ENCODE measurements at places on chromosomes 7 and 10. TPM values are rescaled to one million over a fixed set of nuclear protein-coding genes. Genes with fewer than 3 reads are reported as not detected.

The SERPINE1 gene
- 202 TPM for total RNA-seq

The CALY gene
- total RNA-seq, result not detected

The MOSPD3 gene
- 11.9 TPM for total RNA-seq

The NPTX2 gene
- 3.7 TPM for total RNA-seq

The FAM25G gene
- not detected for total RNA-seq

The MTERF1 gene
- 9.9 TPM for total RNA-seq

The COL28A1 gene
- 0.07 TPM for total RNA-seq

The FKBP6 gene
- not detected for total RNA-seq

The NPC1L1 gene
- total RNA-seq, result 17.3 TPM

The SLC26A5 gene
- 0.61 TPM for total RNA-seq

The INA gene
- not detected for total RNA-seq

DNA sequence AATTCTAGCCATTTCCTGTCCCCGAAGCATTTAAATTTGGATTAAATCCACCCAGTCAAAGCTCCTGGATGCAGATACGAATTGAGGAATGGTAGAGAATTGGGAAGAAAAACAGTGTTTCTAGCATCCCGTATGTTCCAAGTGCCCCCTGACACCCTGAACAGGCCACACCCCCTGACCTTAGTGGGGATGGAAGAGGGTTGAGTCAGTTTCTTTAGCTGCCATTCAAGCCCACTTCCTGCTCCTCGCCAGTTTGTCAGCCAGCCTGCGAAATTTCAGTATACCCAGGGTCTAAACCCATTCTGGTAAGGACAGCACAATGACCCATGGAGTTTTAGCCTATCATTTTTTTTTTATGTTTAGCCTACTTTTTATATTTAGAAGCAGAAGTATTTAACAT lies 101.1 kb downstream of the PKD1L1 start:
- H3K36me3 ChIP-seq, result no peaks in the 10 kb centered on the region
- no peaks in the 10 kb centered on the region for H3K27me3 ChIP-seq
- DNase-seq, result no peak
- H3K4me1 ChIP-seq, result no peaks in the 10 kb centered on the region
- H3K4me3 ChIP-seq, result no peak overlapping the region
- H3K27ac ChIP-seq, result no peak overlapping the region

GRCh38 chr10:19947656-19948055 lies 131.4 kb downstream of the PLXDC2 start:
- no peaks in the 10 kb centered on the region for H3K4me1 ChIP-seq
- no peaks in the 10 kb centered on the region for H3K36me3 ChIP-seq
- DNase-seq, result no peak

DNA sequence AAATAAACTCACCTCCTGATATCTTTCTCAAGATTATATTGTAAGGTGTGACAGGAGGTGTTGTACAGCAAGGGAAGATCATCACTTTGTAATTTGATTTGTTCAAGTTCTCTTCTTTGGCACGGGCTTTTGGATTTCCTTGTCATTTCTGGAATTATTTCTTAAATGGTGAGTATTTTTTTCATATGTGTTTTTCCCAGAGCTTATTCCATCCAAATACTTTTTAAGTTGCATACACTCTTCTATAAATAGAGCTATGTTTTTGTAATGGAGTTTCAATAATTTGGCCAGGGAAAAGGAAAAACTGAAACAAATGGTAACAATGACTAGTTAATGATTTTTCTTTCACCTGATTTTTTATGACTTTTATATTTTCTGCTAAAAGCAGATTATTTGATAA lies 92.5 kb downstream of the CFAP58 start:
- DNase-seq, result no peak
- H3K27ac ChIP-seq, result no peak overlapping the region
- no peaks in the 10 kb centered on the region for H3K4me1 ChIP-seq
- no peak overlapping the region for H3K4me3 ChIP-seq

DNA sequence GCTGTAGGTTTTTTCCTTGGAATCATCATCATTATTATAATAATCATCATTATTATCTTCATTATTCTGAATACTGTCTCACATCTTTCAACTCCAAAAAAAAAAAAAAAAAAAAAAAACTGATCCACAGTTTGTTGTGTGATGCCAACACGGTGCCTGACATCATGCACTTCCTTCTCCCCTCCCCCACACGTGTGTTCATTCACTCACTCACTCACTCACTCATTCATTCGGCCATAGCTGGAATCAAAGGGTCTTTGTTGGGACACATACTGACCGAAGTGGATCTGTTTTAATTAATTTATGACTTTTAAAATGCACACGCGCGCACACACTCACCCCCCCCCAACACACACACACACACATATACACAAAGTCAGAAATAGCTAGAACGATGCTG lies 177.8 kb downstream of the PIP4K2A start:
- DNase-seq, result no peak
- peaks cover 13% of the 10 kb centered on the region for H3K36me3 ChIP-seq
- H3K27me3 ChIP-seq, result no peaks in the 10 kb centered on the region
- H3K4me3 ChIP-seq, result no peak overlapping the region
- H3K4me1 ChIP-seq, result no peaks in the 10 kb centered on the region

GRCh38 chr10:47230482-47230881 lies 69.5 kb upstream of the GDF10 start:
- no peaks in the 10 kb centered on the region for H3K4me1 ChIP-seq
- no peak for DNase-seq
- no peak overlapping the region for H3K27ac ChIP-seq
- no peaks in the 10 kb centered on the region for H3K36me3 ChIP-seq
